Cardiac muscle cell (in vitro differentiated cells and primary cell): ENCODE measurements at places on chromosomes 12 and 14. TPM values are rescaled to one million over a fixed set of nuclear protein-coding genes. Genes with fewer than 3 reads are reported as not detected.
A peak's percentile ranks its signal among the peaks of the same experiment; 100 is the strongest.

DNA sequence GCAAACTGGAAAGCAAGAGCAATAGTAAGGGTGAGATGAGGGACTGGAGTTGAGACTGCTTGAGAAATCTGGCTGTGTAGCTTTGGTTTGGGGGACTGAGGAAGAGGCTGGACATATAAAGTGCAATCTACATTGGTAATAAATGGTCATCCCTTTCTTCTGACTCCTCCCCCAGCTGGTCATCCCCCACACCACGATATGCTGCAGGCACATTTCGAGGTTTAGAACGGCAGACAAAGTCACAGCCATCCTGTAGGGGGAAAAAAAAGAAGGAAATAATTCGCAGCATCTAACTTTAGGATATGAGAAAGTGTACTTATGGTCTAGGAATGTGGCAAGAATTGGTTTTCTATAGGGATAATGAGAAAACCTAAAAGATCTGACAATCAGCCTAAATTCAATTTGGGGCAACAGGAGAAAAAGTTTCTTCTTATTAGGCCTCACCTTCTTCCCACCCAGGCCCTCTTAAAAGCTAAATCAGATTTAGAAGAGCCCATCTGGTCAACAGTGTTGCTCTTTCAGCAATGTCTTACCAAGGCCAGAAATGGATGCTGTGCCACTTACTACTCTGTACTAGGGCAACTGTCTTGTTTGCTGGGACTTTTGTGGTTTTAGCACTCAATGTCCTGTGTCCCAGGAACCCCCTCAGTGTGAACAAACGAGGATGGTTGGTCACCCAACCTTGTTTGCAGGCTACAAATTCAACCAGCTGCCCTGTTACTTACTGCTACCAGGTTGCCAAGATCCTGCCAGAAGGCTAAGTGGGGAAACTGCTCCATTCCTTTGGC is 7.6 kb downstream of the M6PR start:
- DNase-seq, result no peak

GRCh38 chr12:68439368-68440045 is 107.3 kb upstream of the MDM1 start:
- no peak for DNase-seq

The CRY1 gene
- polyA plus RNA-seq, result 23.3 and 31.9 TPM in 2 replicates

DNA sequence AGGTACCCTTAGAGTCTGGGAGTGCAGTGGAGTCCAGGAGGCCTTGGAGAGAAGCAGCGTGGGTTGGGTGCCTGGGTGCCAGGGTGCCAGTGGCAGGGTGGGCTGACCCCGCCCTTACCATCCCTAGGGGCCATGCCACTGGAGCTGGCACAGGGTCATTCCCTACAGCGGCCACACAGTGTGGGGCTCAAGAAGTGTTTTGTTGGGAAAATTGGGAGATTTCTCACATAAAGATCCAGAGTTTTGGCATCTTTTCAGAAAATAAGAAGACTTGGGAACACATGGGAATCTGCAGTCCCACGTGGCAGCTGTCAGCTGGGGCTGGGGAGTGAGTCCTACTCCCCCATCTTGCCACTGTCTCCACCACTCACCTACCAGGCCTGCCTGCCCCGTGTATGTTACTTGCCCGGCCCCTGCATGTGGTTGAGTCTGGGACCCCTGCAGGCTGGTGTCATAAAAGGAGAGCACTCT is 4.2 kb downstream of the VASH1 start:
- no peak for DNase-seq

DNA sequence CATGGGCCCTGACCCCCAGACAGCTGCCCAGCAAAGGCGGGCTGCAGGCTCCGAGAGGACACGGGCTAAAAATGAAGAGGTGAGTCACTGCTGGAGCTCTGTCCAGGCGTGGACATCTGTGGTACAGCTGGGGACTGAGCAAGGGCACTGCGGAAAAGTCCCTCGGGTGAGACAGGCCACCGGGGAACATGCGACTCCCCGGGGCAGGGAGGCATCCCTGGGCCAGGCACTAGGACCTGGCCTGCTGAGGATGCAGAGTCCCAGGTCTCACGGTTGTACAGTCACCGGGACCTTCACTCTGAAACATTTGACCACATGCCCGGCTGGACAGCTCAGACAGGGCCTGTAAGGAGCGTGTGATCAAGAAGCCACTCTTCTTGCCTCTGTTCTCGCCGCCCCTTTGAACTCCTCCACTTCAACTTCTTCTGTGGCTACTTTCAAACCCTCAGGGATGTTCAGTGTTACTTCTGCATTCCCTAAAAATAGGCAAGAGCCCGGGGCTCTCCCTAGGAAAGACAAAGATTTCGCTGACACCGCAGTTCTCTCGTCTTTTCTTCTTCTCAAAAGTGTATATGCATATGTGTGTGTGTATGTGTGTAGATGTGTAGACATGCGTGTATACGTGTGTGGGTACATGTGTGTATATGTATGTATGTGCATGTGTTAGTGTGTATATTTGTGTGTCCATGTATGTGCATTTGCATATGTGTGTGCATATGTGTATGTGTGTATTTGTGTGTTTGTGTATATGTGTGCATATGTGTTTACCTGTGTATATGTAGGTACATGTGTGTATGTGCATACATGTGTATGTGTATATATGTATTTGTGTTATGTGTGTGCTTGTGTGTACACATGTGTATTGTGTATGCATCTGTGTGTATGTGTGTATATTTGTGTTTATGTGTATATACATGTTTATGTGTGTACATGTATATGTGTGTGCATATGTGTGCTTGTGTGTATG is 5.0 kb upstream of the RFLNA start:
- no peak for DNase-seq

The C14orf132 gene
- 13.8 and 14.1 TPM in 2 replicates for polyA plus RNA-seq

GRCh38 chr14:24147761-24148428 is 597 bp downstream of the RNF31 start:
- no peak for DNase-seq

The NPFF gene
- polyA plus RNA-seq, result not detected in 2 replicates

The PLEKHD1 gene
- 0.37 TPM in 1 of 2 replicates, not detected in the other for polyA plus RNA-seq

GRCh38 chr14:38616959-38617358 is 361.1 kb upstream of the CLEC14A start:
- no peak for DNase-seq

The OTX2 gene
- polyA plus RNA-seq, result 0.64 and 0.90 TPM in 2 replicates

DNA sequence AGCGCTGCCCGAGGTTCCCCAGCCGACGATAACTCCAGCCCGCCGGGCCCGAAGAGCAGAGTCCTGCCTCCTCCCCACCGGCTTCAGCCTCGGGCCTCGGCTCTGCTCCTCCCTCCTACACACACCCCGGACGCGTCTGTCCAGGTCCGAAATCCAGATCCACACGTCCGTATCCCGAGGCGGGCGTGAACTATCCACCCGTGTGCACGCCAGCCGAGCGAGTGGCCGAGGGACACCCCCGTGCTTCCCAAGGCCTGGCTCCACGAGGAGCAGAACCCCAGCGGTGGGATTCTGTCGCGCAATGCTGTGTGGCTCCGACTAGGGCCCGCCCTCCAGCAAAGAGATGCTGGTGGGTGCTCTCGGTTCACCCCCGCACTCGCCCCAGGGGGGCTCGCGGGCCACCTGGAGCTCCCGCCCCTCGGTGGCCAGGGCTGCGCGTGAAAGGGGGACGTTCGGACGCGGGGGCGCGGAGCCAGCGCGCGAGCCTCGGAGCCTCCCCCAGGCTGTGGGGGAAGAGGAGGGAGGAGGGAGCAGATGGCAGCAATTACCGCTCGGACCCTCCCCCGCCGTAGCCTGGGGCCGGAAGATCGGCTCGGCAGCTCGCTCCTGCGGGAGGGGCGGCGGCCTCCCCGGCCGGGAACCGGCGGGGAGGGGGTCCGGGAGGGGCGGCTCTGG is 18.9 kb upstream of the ANKRD33 start:
- peak; percentile 33 for DNase-seq

DNA sequence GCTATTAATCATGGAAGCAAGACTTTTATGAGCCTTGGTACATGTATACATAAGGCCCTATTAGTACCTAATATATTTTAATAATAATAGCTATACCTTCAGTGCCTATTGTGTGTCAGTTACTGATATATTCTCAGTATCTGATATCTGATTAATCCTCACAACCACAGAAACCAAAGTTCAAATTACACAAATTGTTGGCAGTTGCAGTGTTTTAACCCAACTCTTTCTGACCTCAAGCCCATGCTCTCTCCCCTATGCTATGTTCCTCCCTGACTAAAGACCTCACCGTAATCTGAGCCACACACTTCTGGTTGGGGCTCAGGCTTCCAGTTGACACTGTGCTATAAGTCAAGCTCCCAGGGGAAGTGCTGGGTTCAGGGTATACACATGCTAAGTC is 214.4 kb downstream of the SPTSSA start:
- DNase-seq, result no peak

The TEX52 gene
- polyA plus RNA-seq, result 0.15 TPM in 1 of 2 replicates, not detected in the other
